ENCODE measurements at places on chromosomes 1 and 21.

DNA sequence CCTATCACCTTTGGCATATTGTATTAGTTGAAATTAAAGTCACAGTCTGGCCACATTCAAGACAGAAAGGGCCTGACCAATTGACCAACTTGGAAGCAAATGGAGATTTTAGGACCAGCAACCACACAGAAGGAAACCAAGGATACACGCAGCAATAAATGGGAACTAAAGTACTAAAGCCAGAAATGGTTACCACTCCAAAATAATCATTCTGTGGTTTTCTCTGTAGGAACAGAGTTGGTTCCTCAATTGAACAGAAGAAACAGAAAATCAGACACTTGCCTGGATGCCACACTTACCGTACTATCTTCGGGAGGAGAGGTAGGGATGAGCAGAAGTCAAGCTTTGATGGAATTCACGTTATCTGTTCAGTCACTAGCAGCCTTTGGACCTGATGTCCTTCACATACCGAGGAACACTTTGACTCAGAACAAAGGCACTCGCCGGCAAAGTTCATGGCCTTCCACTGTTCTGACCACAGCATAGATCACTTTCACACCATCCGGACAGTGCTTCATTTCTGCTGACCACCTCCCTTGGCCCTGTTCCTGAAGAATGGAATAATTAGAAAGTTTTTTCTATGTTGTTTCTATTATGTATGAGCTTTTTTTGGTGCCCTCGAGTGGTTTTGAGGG is 96.9 kb downstream of the LPAR3 start:
- DNase-seq, result no peak

DNA sequence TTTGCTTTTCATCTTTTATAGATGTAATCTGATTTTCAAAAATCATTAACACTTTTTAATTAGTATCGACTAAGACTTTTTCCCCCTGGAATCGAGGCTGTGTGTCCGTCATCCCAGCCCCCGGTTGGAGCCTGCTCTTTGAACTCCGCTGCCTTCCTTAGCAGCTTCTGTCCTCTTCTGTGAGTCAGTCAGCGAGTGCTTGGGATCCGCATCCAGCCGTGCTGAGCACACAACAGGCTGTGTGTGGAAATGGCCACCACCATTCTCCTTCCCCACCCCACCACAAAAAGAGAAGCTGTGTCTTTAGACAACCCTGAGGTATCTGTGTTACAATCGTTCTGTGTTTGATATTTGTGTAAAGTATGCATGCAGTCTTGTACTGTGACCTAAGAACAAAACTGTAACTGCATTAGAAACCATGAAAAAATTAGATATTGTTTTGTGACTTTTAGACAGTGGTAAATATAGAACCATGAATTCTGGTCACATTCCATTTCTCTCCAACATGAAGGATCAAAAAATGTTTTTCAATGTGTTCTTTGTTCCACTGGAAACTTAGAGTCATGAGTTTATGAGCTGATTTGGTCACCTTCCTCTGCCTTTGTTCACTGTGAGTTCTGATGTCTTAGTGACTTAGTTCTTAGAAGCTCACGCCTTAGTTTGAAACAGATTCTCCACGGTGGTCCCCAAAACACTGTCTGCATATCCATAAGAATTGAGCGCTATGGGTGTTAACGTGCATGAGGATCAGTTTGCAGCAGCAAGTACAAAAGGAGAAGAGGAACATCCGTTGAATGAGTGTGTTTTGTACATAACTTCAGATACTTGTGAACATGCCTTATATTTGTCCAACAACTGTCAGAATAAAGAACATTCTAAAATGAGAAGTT is 64.7 kb downstream of the VPS26C start:
- DNase-seq, result no peak

GRCh38 chr1:152566681-152567080 is at the start of gene LCE3E:
Gene LCE3E, minus strand, starts transcription at chr1:152566780. Its CDS starts 572 bp downstream, at chr1:152566208.
- DNase-seq, result no peak

- no peak for DNase-seq
Observed at GRCh38 chr21:31426235-31426797, 82.3 kb upstream of the TIAM1 start.

DNA sequence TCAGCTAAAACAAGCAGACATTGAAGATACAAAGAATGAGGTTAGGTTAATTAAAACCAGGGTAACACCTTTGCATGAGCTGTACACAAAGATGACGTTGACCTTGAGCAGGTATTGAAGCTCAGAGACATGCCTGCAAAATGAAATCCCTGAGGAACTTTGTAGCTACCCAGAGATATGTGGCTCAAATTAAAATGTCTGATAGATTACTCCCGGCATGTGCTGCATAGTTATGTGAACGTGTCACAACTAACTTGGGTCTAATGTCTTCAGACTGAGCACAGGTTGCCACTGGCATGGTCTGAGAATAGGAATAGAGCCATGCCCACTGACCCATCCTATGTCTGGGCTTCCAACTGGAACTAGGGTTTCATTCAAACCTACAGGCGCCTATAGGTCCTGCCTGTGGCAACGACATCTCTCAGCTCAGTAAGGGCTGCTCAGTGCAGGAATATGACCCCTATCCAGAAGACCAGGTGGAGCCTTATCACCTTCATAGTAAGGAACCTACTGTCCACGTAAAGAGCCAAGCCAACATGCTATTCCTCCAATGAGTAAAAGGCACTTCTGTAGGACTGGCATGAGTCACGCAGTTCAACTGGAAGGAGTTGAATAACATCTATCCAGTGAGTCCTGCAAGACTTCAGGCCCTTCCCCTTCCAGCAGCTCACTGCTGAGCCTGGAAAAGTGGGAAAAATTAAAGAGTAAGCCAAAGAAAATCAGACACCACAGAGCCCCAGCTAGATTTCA is 60.7 kb downstream of the PRKAB2 start:
- no peak for DNase-seq

GRCh38 chr1:28056129-28056925 is 32.1 kb downstream of the EYA3 start:
- no peak for DNase-seq

DNA sequence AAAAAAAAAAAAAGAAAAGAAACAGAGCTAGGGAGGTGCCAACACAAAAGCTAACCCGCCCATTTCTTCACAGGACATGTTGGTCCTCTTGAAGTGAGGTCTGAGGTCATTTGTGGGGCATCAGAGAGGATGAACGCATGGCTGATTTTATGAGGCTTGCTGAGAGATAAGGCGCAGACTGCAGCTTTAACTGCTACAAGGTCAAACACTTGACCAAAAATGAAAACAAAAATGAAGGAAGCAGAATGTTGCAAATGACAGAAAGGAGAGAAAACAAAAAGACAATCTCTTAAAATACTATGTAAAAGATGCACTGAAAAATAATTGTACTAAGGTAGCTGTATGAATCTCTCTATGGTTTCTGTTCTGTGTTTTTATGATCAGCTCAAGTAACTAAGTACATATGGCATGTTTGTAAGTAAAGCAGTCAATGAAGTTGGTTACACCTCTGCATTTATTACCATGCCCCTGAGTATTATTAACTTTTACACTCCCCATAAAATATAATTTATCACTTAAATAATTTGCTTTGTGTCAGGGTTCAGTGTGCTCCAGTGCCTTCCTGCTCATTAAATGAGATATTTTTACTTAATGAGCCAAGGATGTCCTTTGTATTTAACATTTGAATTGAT is 249.1 kb upstream of the NR5A2 start:
- peak; percentile 19 for DNase-seq

DNA sequence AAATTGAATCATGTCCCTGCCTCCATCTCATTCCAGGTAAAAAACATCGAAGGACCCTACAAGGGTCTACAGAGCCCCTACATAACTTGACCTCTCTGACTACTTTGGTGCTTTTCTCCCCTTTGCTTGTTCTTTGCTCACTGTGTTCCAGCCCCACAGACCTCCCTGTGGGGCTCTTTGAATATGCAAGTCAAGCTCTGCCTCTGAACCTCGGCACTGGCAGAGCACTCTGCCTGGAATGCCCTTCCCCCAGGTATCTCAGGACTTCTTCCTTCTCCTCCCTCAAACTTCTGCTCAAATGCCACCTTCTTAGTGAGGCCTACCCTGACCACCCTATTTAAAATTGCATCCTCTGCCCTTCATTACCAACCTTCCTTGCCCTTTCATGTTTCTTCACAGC is 87.8 kb upstream of the CD34 start:
- no peak for DNase-seq

DNA sequence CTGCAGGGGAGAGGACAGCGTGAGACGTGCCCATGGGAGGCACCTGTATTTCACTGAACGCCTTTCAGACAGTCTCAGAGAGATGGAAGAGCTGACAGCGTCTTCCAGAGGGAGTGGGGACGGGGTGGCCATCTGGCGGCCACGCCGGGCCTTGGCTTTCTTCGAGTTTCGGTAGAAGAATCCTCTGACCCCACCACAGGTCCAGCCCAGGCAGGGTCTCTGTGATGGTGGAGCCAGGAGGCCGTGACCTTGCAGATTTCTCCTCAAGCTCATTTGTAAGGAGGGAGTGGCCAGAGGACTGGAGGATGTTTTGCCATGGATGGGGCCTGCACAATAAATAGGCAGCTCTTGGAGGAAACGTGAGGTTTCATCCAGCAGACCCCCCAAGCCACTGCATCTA is 47.6 kb upstream of the ADARB1 start:
- DNase-seq, result no peak

Data from colonic mucosa (tissue), 4 donors.